ENCODE measurements at places on chromosomes 11 and 22.

DNA sequence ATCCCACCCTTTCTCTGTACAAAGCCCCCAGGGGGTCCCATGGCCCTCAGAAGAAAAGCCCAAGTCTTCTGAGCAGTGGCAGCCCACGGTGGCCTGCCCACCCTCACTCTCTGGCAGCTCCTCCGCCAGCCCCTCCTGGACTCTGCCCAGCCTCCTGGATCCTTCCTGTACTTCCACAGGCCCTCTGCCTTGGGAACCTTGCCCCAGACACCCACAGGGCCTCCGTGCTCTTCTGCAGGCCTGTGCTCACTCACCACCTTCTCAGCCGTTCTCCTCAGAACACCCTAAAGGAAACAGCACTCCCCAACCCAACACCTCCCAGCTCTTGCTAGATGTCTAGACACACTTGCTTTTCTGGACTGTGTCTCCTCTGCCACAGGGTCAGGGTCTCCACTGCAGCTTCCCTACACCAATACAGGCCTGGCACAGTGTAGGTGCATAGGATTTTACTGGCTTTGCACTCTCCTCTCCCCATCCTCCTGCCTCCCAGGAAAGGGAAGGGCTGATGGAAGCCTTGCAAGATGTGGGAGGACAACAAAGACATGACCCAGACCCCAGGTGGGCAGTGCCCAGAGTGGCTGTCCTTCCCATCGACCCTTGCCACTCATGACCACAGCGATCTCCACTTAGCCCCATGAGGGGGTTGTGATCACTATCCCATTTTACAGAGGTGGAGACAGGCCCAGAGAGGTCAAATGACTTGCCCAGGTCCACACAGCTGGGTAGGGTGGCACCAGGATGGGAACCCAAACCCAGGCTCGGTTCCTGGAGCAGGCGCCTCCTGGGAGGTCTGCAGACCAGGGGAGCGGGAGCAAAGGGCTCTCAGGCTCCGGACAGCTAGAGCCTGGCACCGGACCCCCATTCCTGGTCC lies 2.0 kb downstream of the SCARF2 start:
- DNase-seq: no peak

DNA sequence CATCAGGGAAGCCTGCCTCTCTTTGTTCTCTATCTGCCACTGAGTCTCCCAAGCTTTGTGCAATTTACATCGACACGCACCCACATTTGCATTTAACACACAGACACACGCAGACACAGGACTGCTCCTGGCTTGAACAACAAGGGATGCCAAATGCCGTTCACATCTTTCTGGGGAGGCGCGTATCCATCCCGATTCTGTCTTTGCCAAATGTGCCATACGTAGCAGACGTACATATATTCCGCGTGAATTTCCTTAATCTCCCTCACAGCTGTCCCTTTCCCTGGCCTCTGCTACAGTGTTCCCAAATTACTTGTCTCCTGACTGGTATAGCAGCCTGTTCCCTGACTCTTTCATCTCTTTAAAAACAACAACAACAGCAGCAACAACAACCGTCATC lies 409.5 kb downstream of the MIAT start:
- no peak for DNase-seq

DNA sequence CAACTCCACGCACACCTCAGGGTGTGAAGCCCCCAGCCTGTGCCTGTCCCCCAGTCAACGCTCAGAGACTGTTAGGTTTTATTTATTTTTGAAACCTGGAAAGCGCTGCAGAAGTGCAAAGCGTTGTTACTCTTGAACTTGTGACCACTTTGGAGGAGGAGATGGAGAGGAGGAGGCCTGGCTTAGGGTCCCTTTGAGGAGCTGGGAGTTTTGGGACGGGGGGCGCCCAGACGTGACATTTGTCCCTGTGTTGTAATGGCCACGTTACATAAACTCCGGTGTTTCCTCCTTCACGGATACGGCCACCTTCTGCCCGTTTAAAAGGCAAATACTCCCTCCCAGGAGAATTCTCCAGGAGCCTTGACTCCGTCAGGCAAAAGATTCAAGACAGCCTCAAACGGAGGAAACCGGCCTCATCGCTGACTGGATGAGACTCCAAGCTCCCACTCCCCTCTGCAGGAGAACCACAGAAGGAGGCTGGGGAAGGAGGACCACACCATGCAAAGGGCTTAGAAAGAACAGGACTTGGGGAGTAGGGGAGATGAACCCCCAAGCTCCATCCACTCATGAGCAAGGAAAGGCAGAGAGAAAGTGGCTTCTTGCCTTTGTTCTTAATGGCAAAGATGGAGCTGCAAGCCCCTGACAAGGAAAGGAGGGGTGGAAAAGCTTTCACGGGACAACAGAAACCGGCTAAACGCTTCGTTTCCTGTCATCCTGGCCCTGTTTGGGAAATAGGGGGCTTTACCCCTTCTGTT lies 630 bp downstream of the PIK3IP1 start:
- no peak for DNase-seq

DNA sequence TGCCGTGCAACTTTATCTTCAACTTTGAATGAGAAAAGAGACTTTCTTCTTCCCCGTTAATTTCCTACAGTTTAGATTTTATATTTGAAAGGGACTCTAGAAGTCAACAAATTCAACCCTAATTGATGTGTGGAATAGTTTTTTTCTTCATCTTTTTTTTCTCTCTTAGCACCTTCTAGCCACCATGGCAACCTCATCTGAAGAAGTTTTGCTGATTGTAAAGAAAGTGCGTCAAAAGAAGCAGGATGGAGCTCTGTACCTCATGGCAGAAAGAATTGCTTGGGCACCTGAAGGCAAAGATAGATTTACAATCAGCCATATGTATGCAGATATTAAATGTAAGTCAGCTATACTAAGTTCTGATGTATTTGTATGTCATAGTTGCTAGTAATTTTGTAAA lies 10.5 kb downstream of the GTF2H1 start:
- DNase-seq: no peak

- DNase-seq: peak; percentile 11
Measured at GRCh38 chr11:65920372-65920802, 1.2 kb downstream of the DRAP1 start.

GRCh38 chr11:2740275-2740940 lies 40.6 kb upstream of the KCNQ1OT1 start:
- no peak for DNase-seq

GRCh38 chr11:62791501-62792201 lies at the start of gene TMEM223:
TMEM223 (minus strand) TSS chr11:62792006; CDS start chr11:62791994, 12 bp downstream.
- DNase-seq: peak; percentile 95

DNA sequence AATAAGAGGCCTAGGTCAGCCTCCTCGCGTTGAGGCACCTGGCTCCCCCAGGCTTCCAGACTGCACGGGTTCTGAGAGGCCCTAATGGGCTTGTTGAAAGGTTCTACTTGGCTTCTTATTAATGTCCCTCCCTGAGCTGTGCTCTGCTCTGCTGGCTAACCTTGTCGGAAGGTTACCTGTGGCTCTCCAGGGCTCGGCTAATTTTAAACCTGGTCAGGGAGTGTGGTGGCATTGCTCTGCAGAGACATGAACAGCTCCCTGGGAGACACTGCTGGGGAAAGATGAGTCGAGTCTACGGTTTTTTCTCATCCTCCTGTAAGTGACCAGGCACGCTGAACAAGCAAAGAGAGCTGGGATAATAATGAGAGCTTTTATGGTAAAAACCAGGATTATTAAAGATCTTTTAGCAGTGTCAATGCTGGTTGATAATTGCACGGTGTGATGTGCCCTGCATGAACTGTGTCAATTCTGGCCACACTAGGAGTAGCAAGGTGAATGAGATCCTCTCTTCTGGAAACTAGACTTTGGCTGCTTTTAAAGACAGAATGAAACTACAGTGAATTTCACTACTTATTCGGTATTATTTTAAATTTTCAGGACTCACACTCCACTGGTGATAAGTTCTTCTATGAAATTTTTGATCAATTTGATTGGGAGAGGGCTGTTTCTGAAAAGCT lies 70.7 kb downstream of the TEAD1 start:
- no peak for DNase-seq

DNA sequence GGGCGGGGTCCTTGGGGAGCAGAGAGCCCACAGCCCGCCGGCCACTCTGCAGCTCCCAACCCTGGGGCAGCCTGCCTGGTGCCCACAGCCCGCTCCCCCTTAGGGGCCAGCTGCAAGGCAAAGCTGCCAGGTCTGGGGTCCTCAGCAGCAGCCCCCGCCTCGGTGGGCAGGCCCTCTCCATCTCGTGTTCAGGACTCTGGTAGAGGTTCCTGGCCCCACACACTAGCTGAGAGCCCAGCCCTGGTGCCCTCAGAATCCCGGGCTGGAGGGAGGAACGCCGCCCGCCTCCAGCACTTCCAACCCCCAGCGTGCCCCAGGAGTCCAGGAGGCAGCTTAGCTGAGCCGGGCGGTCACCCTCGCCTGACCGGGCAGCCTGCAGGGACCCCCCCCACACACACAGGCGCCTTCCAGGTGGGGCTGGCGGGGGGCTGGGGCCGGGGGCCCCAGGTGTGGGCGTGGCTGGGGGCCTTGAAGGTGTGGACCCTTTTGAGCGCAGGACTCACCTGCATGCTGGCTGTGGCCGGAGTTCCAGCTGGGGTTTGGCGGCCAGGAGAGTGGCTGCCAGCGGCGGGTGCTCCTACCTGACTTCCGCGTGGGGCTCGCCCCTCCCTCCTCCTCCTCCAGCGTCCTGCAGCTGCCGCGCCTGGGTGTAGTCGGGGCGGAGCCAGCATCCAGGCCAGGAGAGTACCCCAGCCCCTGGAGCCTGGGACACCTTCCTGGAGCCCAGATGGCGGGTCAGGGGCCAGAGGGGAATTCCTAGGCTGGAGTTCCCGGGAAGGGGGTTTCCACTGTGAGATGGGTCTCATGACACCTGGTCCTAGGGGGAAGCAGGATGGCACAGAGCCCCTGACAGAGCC lies at the start of gene ANO9:
Gene ANO9, minus strand, starts transcription at position 594 of the 857 bp plus-strand sequence. Its CDS starts 85 bp downstream, at position 509.
- no peak for DNase-seq

DNA sequence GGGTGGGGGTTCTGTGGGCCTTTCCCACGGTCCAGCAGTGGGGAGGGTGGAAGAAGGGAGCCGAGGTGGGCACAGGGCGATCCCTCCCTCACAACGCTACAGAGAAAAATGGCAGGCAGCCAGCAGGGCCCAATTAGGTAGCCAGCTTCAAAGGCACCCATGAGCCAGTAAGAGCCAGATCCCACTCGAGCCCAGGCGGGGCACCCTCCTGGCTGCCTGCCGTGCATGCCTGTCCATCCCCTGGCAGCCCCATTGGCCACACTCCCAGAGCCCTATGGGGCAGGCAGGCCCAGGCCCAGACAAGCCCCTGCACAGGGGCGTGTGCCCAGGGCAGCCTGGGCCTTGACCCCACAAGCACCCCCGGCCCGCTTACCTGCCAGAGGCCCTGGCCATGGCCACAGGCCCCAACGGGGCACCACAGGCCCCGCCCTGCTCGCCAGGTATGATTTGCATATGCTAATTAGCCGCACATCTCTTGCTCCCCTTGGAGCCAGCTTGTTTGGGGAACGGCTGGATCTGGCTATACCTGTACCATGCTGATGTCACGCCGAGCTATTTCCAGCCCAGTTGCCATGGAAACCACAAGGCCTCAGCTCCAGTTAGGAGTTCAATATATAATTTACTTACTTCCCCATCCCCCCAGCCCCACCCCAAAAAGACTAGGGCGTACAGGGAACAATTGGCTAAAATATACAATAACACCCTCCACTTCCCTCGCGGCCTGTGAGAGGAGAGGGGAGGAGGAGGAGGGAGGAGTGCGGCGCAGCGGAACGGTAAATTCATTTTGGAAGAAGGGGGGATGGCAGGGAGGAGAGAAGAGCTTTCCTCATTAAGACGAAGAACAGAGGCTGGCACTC lies 47.5 kb upstream of the TCF20 start:
- DNase-seq: no peak

DNA sequence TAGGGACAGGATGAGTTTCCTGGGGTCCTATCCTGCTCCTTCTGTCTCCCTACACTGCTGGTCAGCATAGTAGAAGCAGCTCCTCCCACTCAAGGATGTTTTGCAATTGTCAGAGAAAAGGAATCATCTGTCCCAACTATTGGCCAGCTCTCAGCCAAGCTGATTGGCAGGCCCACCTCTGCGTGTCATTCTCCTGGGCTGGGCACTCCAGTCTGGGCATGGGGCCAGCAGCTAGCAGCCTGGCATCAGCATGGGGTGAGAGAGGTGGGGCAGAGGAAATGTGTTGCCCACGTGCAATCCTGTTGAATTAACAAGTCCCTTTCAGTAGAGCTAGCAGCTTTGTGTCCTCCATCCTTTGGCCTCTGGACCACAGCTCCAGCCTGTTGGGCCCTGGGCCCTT lies 14.1 kb downstream of the ANKK1 start:
- peak; percentile 35 for DNase-seq

DNA sequence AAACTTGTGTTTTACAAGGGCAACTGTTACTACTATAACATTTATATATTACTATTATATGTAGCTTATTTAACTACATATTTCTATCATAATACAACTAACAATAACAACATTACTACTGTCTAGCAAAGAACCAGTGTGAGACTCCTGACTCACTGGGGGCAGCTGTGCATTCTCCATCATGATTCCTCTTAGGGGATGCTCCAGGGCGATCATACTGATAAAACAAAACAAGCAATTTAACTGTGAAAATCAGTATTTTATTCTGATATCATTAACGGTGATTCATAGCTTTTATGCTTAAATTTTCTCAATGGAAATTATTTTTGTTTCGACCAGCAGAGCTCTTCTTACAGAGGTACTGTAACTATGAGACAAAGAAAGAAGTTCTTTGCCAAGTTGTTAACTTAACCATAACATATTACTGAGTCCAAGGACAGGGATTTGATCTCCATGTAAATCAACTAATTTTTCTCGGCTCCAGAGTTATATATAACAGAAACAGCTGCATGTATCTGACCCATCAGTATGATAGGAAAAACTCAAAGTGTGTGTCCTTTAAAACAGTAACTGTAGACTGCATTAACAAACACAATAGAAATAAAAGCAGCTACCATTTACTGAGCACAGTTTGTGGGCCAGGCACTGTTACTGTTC lies 24.8 kb upstream of the FNBP4 start:
- no peak for DNase-seq

DNA sequence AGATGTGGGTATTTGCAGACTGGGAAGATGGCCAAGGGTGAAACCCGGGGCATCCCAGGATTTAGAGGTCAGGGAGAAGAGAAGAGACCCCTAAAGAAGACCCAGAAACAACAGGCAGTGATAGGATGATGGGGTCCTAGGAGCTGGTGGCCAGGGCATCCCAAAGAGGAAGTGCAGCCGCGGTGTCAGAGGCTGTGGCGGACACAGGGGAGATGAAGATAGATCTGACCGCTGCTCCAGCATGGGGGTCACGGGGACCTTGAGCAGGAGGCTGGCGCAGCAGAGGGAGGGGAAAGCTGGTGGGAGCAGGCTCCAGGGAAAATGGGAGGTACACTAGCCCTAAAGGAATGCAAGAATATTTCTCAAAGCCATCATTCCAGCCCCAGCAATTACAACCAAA lies 47.3 kb downstream of the CTTN start:
- DNase-seq: no peak

- DNase-seq: no peak
Measured at GRCh38 chr11:16773981-16774935, 35.8 kb downstream of the C11orf58 start.

GRCh38 chr22:24950272-24950902 lies 2.1 kb upstream of the KIAA1671 start:
- DNase-seq: peak; percentile 48
